ENCODE measurements at places on chromosomes 1 and 21. TPM values are rescaled to one million over a fixed set of nuclear protein-coding genes. Genes with fewer than 3 reads are reported as not detected.
A peak's percentile ranks its signal among the peaks of the same experiment; 100 is the strongest.

SLC6A9 gene
- total RNA-seq: 19.2 TPM

TRIM45 gene
- total RNA-seq: 1.7 TPM

NBL1 gene
- 218 TPM for total RNA-seq

PLEKHN1 gene
- 2.1 TPM for total RNA-seq

OR10Z1 gene
- not detected for total RNA-seq

ITLN2 gene
- 44.1 TPM for total RNA-seq

AMY1A gene
- total RNA-seq: 1.6 TPM

MARK1 gene
- total RNA-seq: 2.3 TPM

IFNAR2 gene
- 32.4 TPM for total RNA-seq

TLR5 gene
- 22.3 TPM for total RNA-seq

LHX8 gene
- total RNA-seq: not detected

GRCh38 chr1:6485168-6486101, 6.0 kb downstream of the PLEKHG5 start:
- DNase-seq: no peak

DNA sequence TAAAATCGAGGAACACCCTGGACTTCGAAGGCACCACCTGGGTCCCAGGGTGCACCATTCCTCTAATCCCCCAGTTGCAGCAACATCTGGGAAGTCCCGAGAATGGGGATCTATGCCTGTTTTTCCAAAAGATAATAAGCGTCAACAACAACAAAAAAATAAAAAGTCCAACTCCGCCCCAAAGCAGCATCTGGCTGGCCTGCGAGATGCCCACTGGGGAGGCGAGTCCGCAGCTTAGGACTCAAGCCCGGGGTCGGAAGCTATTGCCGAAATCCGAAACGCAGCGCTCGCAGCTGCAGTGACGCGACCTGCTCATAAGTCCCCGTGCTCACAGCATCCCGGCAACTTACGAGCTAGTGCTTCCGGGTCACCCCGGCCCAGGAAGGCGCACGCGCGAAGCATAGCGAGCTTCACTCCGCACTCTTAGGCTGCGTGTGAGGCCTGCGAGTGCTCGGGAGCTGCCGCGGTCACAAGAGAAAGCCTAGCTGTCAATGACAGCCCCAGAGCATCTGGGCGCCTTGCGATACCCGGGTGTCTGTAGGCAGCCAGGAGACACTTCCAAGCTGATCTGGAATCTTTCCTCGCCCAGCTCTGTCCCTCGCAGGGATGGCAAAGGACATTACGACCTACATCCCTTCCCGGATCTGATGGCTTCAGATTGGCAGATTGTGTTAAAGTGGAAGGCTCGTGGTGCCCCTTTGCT, 9.9 kb upstream of the LTN1 start:
- peak; percentile 98 for DNase-seq

GRCh38 chr1:189782295-189782694, 695.4 kb downstream of the BRINP3 start:
- DNase-seq: no peak

DNA sequence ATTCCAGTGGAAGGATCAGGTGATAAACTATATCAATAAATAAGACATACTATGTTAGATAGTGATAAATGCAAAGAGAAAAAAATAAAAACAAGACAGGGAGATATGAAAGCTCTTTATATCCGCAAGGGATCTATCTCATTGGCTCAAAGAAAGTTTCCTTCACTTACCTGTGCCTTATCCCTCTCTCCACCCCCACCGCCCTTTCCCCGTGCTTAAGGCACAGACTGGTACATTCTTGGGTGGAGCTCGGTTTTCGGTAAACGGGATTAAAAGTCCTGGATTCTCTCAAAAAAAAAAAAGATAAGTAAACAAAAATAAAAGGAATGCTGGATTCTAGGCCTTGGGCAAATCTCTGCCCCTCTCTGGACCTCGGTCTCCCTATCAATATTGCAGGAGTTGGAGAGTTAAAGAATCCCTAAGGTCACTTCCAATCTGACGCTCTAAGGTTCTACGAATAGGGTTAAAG, 593 bp upstream of the DNAJC16 start:
- DNase-seq: no peak

DNA sequence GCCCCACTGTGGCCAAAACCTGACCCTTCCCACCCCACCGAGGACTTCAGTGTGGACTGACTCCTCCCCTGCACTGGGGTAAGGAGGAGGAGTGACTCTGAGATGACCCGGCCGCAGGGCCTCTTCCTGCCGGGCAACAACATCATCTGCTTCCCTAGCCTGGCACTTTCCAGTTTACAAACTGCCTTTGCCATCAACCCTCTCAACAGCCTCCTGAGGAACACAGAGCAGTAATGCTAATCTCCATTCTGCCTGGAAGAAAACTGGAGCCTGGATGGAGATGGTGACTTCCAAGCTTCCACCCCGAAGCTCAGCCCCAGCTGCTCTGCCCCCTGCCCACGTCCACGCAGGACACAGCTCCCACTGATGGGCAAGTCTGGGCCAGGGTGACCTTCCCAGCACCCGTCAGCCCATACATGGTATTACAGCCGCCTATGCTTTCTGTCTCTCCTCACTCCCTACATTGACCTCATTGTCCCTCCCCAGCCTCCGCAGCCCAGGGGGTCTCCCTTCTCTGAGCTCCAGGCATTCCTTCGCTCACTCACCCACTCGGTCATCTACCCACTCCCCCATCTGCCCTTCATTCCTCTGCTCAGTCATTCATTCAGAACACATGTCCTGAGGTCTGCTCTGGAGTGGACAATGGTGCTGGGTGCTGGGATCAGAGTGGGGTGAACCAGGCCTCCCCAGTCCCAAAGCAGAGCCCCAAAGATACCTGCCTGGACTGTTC, 34.2 kb downstream of the RAP1GAP start:
- DNase-seq: no peak

GRCh38 chr1:87053446-87053845, 139.0 kb downstream of the HS2ST1 start:
- no peak for DNase-seq

- no peak for DNase-seq
Observed at GRCh38 chr1:61873581-61873980, 131.3 kb downstream of the PATJ start.

DNA sequence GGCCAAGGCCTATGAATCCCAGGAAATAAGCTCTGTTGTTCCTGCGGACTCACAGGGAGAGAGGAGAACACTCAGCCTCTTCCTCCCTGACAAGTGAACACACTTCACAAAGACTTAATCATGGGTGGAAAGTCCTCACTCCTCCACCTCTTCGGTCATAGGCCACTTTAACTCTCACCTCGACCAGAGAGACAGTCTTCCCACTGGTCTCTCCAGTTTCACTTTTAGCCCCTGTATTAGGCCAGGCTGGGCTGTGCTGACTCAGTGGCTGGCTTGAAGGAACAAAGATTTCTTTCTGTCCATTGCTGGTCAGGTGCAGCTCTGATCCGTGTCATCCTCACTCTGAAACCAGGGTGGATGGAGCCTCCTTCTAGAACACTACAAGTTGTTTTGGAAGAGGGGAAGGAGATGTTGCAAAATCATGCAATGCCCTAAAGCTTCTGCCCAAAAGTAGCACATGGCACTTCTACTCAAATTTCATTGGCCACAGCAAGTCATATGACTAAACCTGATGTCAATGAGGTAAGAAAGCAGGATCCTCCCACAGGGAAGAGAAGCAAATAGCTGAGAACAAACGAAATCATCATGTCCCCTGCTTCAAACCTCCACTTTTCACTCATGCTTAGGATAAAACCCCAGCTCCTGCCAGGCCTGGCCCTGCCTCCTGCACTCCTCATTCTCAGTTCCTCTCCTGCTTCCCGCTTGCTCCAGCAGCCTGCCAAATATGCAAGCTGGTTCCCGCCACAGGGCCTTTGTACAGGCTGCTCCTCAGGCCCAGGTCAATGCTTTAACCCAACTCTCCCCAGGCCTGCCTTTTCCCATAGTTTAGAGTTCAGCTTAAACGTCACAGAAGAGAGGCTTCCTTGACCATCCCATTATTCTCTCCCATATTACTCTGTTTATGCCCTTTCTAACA, 150.5 kb upstream of the RUNX3 start:
- DNase-seq: no peak

DNA sequence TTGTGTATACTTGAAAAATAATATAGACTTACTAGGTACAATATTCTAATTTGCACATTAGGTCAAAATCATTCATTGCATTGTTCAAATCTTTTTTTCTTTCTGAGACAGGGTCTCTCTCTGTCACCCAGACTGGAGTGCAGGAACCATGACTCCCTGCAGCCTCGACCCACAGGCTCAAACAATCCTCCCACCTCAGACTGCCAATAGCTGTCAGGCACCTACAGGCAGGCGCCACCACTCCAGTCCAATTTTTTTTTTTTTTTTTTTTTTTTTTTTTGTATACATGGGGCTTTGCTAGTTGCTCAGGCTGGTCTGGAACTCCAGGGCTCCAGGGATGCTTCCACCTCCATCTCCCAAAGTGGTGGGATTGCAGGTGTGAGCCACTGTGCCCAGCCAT, 656.9 kb downstream of the KCNT2 start:
- DNase-seq: no peak

- DNase-seq: no peak
Observed at GRCh38 chr1:235225299-235225698, 64.2 kb upstream of the RBM34 start.

GRCh38 chr1:19644395-19644680, 227 bp downstream of the NBL1 start:
- no peak for DNase-seq

- no peak for DNase-seq
Observed at GRCh38 chr1:109181807-109182163, 31.9 kb upstream of the SARS1 start.

- DNase-seq: no peak
Observed at GRCh38 chr21:42433946-42434551, 30.3 kb downstream of the UBASH3A start.

DNA sequence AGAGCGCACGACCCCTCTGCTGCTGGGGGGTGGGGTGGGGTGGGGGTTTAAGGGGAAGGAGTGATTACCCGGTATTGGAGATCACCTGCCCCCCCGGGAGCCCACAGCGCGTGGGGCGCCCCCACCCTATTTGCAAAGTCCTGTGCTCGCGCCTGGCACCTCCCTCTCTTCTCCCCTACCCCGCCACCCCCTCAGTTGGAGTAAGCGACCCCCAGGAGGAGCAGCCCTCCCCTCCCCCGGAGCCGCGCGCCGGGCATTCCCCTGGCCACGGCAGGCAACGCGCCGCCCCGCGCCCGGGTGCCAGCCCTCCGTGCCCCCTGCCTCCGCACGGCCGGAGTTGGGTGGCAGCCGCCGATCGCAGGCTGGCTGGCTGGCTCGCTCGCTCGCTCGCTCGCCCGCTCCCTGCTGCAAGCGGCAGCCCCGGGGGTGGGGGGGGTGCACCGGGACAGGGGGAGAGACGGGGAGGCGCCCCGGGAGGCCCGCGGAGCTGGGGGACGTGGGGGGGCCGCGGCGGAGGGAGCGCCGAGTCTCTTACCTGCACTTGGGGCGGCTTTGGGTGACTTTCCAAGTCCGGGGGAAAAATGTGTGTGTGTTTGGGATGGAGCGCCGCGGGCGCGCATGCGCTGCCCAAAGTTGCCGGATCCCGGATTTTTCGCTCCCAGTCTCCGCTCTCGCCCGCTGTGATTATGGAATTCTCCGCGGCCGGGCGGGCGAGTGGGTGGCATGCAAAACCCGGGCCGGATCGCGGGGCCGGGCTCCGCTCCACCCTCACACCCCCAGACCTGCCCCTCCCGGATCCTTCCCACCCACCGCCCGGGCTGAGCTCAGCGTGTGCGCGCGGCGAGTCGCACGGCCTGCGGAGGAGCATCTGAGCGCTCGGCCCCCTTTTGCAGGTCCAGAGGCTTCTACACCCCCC, at the start of gene CASZ1:
CASZ1 (minus strand) TSS at position 618 of the 916 bp plus-strand sequence. CDS start 102,757 bp downstream, outside the sequence.
- peak; percentile 92 for DNase-seq

GRCh38 chr1:227362039-227362438, 43.7 kb upstream of the CDC42BPA start:
- DNase-seq: no peak

DNA sequence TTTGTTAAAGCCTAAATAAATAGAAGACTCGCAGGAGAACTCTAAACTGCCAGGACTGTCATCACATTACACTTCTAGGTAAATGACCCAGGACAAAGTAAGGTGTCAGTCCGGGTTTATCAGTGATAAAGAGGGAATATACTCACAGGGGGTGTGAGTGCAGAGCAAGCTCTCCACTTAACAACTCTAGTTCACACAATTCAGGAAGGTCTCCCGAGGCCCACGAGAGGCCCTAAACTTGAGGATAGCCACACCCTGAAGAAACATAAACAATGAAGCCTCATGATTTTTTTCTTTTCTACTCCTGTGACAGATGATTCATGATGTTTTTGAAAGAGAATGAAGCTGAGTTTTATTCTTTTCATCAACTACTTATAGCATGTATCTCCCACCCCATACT, 65.6 kb upstream of the EXO1 start:
- DNase-seq: no peak

DNA sequence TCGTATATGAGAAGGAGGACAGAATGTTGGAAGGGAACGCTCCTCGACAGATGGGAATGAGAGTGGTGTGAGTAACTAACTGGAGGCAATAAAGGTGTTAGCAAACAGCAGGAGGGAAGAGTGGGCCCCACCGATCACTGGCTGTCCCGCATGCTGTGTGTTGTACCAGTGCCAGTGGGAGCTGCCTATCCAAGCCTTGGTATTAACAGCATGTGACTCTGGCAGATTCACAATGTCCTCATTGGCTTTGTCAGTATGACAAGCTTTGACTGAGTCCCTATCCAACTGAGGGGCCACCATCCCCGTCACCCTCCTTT, 188.3 kb downstream of the NRIP1 start:
- no peak for DNase-seq

DNA sequence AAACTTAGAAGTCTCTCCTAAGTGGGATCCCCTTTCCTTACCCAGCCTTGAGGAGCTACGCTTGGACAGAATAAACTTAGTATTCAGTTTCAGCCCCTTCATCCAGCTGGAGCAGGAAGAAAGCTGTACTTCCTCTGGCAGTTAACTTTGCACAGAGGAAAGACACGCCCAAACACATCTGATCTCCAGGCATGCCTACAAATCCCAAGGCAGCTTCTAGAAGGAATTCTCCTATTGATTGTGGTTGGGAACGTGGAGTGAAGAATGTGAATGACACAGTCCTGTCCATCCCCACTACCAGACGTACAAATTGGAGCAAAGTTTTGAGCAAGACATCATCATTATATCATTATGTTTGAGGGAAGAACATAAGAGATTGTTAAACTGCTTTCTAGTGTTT, 6.6 kb upstream of the AK4 start:
- DNase-seq: no peak

DNA sequence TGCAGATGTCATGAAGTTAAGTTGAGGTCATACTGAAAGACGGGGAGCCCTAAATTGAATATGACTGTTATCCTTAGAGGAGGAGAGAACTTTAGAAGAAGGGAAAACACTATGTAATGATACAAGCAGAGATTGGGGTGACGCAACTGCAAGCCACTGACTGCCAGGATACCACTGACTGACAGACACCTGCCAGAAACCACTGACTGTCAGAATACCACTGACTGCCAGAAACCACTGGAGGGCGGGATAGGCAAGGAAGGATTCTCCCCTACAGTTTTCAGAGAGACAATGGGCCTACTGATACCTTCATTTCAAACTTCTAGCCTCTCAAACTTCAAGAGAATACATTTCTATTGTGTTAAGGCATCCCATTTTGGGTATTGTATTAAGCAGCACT, 388.7 kb downstream of the USH2A start:
- DNase-seq: no peak

- no peak for DNase-seq
Observed at GRCh38 chr1:14946684-14947238, 206.8 kb upstream of the TMEM51 start.

All from upper lobe of right lung (tissue), 1 donor.